ENCODE measurements at places on chromosomes 3 and 15.

DNA sequence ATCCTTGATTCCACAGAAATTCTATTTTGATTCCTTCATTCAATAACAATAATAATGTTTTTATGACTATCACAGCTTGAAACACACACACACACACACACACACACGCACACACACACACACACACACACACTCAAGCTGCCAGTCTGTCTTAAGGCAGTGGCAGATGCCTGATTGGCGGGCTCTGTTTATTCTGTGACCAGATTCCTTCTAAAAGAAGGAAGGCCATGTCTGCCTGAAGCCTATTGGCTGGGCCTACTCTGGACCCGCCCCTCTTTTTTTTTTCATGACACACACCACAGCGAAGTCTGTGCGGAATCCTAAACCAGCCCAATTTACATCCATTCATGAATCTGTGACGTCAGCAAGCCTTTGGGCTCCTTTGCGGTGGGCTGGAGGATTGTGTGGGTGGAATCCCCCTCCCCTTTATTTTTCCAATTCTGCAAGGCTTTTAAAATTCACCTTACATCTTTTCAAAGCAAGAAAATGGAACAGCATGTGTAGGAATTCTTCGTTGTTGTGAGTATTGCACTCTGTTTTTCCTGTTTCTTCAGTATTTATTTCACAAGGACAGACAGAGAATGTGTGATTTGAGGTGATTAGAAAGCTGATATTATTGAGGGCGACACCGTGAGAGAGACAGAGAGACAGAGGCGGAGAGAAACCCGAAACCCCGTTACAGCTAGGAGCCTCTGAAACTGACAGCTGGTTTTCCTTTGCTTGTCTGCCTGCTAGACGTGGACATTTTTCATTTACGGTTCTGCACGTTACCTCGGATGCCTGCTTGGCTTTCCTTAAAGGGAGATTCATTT is at the start of gene MAP3K13:
MAP3K13 (plus strand) TSS at position 287 of the 812 bp plus-strand sequence. CDS start 65,446 bp downstream, outside the sequence.
- peak; percentile 12 for DNase-seq

GRCh38 chr15:86383611-86384010 is 303.9 kb downstream of the AGBL1 start:
- no peak for DNase-seq

DNA sequence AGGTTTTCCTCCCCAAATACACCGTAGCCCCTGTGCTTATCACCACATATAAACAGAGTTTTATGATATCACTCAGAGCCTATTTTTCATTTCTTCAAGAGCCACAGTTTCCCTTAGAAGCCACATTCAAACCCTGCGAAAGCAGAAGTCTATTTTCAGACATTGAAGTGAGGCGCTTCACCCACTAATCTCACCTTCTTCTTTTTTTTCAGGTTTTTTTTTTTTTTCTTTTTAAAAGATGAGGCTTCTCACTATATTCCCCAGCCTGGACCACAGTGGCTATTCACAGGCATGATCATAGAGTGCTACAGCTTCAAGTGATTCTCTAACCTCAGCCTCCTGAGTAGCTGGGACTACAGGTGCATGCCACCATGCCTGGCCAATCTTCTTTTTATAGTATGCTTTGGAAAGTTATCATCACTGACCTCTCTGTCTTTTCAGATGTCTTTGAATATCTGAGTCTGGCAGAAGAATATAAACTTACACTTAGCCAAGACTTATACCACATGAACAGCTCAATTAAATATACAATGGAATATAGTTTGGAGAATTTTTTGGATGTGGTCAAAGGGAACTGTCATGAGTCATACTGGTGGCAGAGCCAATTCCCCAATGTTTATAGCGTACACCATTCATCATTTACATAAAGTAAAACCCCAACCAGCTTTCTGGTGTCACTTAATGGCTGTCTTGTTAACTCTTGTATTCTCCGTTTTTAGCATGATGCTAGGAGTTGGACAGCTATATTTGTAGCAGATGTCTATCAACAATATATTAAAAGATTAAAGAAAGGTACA is 59.7 kb upstream of the CCDC50 start:
- DNase-seq, result no peak

GRCh38 chr15:75107908-75108838 is 84.8 kb downstream of the PPCDC start:
- DNase-seq, result peak; percentile 29

GRCh38 chr15:31104003-31104402 is 2.5 kb upstream of the TRPM1 start:
- no peak for DNase-seq

GRCh38 chr3:146496726-146497125 is 27.4 kb upstream of the PLSCR2 start:
- no peak for DNase-seq

All from CD8-positive, alpha-beta memory T cell (primary cell).